K562 (cell line): ENCODE measurements at places on chromosomes 5 and 9.

GRCh38 chr5:96076451-96076850 lies 114.8 kb upstream of the ELL2 start:
- DNase-seq = no peak

DNA sequence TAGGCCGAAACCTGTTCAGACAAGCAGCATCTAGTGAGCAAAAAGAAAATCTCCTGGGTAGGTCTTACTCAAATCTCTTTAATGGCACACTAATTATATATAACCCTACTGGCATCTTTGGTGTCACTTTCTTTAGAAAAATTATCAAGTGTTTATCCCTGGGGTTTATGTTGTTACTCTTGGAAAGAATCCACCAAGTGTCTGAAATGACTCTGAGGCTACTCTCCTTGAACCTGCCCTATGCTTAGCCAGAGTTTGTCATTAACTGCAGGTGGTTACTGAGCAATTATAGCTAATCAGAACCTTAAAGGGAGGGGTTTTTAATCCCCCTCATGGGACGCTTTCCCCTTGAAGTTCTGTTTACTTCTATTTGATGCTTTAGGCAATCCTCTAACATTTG lies 381.9 kb downstream of the PLK2 start:
- DNase-seq = no peak

DNA sequence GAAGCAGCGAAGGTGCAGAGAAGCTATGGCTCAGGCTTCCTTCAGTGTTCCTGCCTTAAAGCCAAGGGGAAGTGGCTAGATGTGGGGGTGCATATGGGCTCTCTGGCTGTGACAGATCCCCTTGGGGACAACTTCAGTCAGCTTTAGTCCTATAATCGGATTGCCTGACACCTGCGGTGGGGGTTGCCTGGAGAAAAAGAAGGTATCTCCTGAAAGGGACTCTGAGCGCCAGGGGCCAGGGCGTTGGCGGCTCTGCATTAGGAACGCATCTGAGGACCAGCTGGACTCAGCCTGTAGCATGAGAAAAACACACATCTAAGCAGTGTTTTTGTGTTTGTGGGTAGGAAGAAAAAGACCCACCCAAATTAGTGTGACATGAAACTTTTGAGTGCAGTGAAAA lies 84.3 kb upstream of the OTULINL start:
- no peak for DNase-seq

GRCh38 chr5:149019679-149020078 lies 43.2 kb downstream of the SH3TC2 start:
- DNase-seq = no peak

- DNase-seq = no peak
Measured at GRCh38 chr5:107553117-107553555, 117.6 kb downstream of the EFNA5 start.

GRCh38 chr5:172531704-172532026 lies 77.3 kb upstream of the SH3PXD2B start:
- no peak for DNase-seq

GRCh38 chr5:82777106-82777505 lies 300.1 kb downstream of the TMEM167A start:
- DNase-seq = no peak

- DNase-seq = no peak
Measured at GRCh38 chr9:110975278-110975677, 63.0 kb downstream of the LPAR1 start.

DNA sequence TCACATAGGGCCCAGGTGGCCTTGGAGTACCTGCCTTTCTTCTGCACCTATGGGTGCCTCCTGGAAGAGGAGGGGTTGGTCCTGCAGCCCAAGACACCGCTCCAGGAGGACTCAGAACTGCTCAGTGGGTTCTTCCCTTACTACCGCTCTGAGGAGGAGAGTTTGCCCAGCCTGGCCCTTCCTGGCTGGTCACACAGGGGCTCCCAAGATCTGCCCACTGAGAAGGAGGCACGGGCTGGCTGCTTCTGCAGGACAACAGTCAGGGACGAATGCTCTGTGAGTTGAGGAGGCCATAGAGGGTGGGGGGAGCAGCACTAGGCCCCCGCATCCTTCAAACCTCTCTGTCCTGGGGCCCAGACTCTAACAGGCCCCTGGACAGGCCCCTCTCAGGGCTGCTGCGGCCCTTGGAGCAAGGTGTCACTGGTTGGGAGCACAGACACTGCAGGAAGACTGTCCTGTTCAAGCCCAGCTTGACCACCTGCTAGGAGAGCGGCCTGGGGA lies 9.9 kb upstream of the SLC25A48 start:
- DNase-seq = no peak

DNA sequence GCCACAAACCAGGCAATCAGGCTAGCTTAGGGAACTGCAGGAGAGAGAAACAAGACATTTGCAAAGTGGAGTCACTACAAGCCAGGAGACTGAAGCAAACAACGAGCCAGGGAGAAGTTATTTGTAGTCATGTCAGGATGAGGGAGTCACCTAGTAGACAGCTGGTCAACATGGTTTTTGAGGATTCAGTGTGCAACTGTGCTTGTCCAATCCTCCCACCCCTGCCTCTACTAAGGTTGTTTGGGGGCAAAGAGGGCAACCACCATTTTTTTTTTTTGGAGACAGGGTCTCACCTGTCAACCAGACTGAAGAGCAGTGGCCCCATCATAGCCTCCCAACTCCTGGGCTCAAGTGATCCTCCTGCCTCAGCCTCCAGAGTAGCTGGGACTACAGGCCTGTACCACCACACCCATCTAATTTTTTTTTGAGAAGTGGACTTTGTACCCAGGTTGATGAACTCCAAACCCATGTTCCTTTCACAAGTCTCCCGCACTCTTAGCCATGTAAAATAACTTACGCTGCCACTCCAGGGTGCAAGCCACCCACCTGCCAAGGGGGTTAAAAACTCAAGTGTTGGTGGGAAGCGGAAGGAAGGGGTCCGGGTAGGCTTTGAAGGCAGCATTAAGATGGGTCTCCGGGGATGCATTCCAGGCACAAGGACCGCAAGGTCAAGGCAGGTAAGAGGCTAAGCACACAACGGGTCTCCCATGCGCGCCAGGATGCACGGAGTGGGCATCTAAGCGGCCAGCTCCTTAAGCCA lies 995 bp downstream of the RPL35 start:
- no peak for DNase-seq

- DNase-seq = peak; percentile 42
Measured at GRCh38 chr9:136564379-136564988, 18.6 kb upstream of the NOTCH1 start.

DNA sequence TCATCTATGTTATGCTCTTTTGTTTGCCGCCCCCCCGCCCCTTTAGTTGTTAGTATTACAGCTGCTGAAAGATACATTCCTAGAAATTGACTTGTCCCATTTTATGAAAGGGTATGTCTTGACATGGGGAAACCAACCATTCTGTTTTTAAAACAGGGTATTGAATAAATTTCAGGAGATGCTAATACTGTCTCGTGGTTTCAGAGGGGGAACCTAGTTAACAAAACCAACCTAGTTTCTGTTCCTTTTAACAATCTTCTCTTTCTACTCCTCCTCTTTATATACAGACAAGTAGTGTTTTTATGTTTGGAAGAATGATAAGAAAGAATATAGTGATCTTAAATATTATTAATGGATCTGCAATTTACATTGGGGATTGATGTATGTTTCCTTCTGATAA lies 3.5 kb downstream of the PIP5K1B start:
- no peak for DNase-seq

GRCh38 chr9:128411364-128412119 lies 9.1 kb upstream of the CERCAM start:
- DNase-seq = no peak

DNA sequence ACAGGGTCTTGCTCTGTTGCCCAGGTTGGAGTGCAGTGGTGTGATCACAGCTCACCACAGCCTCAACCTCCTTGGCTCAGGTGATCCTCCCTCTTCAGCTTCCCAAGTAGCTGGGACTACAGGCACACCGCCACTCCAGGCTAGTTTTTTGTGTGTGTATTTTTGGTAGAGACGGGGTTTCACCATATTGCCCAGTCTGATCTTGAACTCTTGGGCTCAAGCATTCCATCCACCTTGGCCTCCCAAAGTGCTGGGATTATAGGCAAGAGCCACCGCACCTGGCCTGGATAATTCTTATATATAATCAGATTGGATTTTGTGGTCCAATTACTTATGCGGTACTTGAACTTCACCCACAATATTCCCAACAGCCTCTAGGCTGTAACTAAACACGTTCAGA lies 19.8 kb downstream of the CCDC69 start:
- DNase-seq = no peak

- peak; percentile 27 for DNase-seq
Measured at GRCh38 chr9:132694144-132694543, 23.9 kb downstream of the GTF3C4 start.

DNA sequence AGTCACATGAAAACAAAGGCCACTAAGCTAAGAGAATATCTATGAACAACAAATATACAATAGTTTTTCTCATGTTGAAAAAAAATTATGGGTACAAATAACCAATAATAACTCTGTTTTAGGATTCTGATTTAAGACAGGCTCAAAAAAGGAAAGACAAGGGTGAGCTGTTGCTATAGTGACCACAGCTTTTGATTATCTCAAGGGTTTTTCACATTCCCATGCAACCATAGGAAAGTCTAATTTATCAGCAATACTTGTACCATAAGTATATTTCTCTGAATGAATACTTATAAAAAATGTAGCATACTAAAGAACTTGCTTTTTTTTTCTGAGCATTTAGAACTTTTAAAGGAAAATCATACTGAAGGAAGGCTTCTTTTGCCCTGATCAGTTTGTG lies 68.0 kb downstream of the MRPS27 start:
- DNase-seq = no peak

- DNase-seq = peak; percentile 52
Measured at GRCh38 chr9:130871395-130872062, 25.1 kb downstream of the QRFP start.

GRCh38 chr5:72041654-72042053 lies 65.6 kb upstream of the MAP1B start:
- DNase-seq = no peak

DNA sequence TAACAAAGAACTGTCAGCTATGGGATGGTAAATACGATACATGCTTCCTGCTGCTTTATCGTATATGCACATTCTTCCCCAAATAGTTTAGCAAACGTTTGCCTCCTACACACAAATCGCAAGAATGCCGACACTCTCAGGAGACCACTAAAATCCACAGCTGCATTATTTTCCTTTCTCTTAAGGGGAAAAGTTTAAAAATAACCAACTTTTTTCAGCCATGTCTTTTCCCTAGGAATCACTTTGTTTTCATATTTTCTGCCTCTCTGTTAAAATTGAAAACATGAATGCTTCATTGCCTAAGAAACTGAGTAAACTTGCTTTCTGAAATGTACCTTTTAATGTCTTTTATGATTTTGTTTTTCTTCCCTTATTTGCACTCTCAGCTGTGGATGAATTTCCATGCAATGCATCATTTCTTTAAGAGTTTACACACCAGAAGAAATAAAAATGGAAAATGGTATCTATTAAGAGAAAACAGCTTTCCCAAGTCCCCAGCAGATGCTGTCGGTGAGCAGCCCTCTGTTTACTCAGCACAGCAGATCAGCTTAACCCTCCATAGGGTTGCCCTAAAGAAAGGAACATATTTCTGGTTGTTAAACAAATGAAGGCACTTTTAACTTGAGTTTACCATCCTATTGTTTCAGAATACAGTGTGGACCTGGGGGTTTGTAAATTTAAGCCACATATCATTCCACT lies 66.2 kb downstream of the IZUMO3 start:
- no peak for DNase-seq

GRCh38 chr5:136034492-136034891 lies 5.7 kb downstream of the TGFBI start:
- no peak for DNase-seq

- no peak for DNase-seq
Measured at GRCh38 chr9:4499917-4500316, 9.6 kb downstream of the SLC1A1 start.

GRCh38 chr5:177111720-177112394 lies 21.7 kb upstream of the NSD1 start:
- peak; percentile 76 for DNase-seq
